ENCODE measurements at places on chromosomes 16 and 17. TPM values are rescaled to one million over a fixed set of nuclear protein-coding genes. Genes with fewer than 3 reads are reported as not detected.

DNA sequence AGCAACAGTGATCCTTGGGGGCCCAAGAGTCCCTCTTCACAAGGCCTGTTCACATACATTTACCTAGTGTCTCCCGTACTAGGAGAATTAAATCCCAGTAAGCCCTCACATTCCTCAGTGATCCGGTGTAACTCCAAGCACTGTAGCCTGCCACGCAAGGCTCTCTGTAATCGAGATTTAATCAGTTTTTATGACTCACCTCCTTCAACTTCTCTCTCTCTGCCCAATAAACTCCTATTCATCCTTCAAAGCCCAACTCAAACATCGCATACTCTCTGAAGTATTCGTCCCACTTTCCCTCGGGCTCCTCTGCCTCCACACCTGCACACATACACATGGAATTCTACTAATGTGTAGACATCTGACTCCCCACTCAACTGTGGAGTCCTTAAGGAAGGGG lies 141.8 kb downstream of the CMIP start:
- H3K36me3 ChIP-seq = no peaks in the 10 kb centered on the region
- H3K27me3 ChIP-seq = no peaks in the 10 kb centered on the region
- no peak overlapping the region for H3K4me3 ChIP-seq

The OR1F1 gene
- total RNA-seq = not detected

The KCTD11 gene
- 11.2 TPM for total RNA-seq

DNA sequence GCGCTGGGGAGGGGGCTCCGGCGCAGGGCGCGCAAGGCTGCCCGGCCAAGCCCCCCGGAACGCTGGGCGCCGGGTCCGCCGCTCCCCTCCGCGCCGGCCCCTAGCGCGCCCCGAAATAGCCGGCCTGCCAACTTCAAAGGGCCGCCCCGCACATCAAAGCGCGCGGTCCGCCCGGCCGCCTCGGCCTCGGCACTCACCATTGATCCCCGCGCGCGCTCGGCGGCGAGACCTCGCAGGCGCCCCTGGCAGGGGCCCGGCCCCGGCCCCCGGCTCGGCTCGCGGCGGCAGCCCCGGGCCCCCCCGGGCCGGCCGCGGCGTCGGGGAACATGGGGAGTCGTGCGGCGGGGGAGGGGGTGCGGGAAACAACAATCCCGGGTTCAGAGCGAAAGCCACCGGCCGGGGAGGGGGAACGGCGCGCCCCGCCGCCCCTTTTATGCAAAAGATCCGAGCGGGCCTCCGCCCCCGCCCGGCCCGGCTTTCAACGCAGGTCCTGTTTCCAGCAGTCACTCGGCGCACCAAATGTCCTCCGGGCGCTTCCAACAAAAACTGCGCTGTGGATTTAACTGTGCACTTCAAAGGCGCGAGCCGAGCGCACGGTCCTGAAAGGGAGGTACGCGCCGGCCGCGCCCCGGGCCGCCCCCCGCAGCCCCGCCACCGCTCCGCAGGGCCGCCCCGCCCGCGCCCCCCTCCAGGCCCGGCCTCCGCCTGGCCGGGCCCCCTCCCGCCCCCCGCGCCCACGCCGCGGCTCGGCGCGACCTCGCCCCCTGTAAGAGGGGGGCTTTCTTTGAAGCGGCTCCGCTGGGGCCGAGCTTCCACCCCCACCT lies 608 bp downstream of the AXIN2 start:
- peaks cover 4% of the 10 kb centered on the region for H3K27me3 ChIP-seq
- DNase-seq = peak; percentile 85
- H3K4me1 ChIP-seq = peaks cover 32% of the 10 kb centered on the region
- no peaks in the 10 kb centered on the region for H3K36me3 ChIP-seq
- H3K27ac ChIP-seq = peak overlapping the region; percentile 66

DNA sequence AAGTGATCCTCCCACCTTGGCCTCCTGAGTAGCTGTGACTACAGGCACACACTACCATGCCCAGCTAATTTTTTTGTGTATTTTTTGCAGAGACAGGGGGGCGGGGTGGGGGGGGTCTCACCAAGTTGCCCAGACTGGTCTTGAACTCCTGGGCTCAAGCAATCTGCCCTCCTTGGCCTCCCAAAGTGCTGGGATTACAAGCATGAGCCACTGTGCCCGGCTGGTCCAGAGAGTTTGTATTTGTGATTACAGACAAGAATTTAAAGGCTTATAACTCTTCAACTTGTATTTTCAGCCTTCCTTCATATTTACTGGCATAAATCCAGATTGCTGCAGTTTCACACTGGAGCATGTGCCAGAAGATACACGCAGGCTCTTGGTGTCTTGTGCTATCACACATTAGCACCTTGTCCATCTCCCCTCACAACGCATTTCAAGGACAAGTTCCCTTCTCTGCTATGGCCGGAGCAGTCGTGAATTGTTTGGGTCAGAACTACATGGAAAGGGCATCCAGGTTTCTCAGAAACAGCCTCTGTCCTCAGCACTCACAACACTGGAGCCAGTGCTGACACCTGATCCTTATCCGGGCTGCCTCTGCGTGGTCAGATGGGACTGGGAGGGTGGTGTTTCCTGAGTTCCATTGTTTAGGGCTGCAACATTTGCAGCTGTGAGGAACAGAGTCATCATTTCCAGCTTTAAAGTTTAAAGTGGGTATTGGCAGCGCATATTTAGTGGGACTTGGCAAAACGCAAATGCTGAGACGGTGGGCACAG lies 28.1 kb downstream of the WSCD1 start:
- no peak for DNase-seq
- no peak overlapping the region for H3K27ac ChIP-seq
- no peaks in the 10 kb centered on the region for H3K27me3 ChIP-seq

DNA sequence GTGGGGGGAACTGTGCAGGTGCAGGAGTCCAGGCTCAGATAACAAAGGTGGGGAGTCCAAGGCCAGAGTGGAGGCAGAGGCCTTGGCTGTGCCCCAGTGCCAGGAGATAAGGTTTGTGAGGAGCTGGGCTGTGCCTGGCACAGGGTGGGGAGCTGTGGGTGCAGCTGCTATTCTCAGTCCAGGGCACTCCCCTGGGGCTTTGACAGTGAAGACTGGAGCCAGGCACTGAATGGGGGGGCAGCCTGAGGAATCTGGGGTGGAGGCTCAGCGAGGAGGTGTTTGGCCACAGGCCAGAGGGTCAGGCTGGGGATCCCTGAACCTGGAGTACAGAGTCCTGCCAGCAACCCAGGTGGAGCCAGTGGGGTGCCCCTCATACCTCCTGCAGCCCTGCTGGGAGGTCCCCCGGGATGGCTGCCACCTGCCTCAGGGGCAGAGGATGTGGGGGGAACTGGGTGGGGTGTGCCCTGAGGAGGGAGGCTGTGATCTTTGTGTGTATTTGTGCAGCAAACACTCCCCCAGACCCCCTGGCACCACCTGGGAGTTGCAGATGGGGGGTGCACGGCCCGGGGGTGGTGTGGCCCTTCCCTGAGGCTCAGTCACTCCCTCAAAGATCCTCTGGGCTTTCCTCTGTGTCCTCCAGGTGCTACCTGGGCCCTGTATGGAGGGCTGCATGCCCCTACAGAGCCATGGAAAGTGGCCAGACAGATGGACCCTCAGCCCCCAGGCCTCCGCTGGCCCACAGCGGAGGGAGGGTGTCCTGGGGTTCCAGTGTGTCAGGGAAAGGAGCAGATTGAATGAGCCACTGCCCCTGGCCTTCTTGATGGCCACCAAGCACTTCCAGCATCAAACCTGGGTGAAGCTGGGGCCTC lies 44.5 kb upstream of the SMPD3 start:
- no peak overlapping the region for H3K27ac ChIP-seq
- H3K4me3 ChIP-seq = no peak overlapping the region
- no peaks in the 10 kb centered on the region for H3K4me1 ChIP-seq

- no peaks in the 10 kb centered on the region for H3K4me1 ChIP-seq
- no peak overlapping the region for H3K4me3 ChIP-seq
- H3K36me3 ChIP-seq = peaks cover 16% of the 10 kb centered on the region
- H3K27ac ChIP-seq = no peak overlapping the region
Measured at GRCh38 chr17:43766413-43767052, 7.9 kb upstream of the SOST start.

DNA sequence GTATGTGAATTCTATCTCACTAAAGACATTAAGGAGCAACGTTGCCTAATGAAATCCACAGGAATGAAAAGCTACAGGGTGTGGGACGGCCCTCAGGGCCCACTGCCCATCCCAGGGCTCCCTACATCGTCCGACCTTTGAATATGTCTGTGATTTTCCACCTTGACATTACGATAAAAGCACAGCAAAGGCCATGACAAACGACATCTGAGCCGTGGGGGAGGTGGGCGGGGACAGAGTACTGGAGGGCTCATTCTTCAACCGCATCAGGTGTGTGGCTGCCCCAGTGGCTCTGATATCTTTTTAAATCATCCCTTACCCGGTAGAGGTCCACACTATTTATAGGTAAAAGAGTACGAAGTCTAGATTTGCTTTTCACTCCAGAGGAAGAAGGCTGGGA lies 35.1 kb downstream of the LMF1 start:
- H3K4me1 ChIP-seq = peaks cover 11% of the 10 kb centered on the region
- H3K36me3 ChIP-seq = peaks cover 5% of the 10 kb centered on the region
- peak; percentile 66 for DNase-seq
- no peaks in the 10 kb centered on the region for H3K27me3 ChIP-seq
- H3K27ac ChIP-seq = peak overlapping the region; percentile 63

GRCh38 chr16:12095275-12096156 lies 119.0 kb downstream of the SNX29 start:
- H3K27ac ChIP-seq = no peak overlapping the region
- DNase-seq = peak; percentile 80
- H3K4me1 ChIP-seq = peaks cover 13% of the 10 kb centered on the region
- H3K4me3 ChIP-seq = peak overlapping the region; percentile 37
- no peaks in the 10 kb centered on the region for H3K36me3 ChIP-seq

- no peak overlapping the region for H3K4me3 ChIP-seq
- peaks cover 26% of the 10 kb centered on the region for H3K36me3 ChIP-seq
Measured at GRCh38 chr17:66354981-66355380, 52.6 kb downstream of the PRKCA start.

DNA sequence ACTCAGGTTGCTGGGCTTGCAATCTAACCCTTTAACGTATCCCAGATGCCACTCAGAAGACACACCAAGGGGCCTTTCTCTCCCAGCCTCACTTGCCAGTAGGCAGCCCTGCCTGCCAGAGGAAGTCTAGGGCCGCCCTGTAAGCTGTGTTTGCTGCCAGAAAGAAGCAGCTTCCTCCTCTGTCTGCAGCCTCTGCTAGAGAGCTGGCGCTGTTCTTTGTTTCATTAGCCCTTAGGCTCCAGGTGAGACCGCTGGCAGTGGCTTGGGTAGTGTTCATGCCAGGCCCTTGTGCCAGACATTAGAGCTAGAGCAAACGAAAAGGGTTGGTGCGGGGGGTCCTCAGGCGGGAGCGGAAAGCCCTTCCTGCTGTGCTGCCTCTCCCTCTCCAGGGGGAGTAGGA lies 8.9 kb downstream of the CTRL start:
- H3K27me3 ChIP-seq = no peaks in the 10 kb centered on the region
- H3K27ac ChIP-seq = peak overlapping the region; percentile 85
- no peaks in the 10 kb centered on the region for H3K36me3 ChIP-seq

- DNase-seq = no peak
- no peak overlapping the region for H3K4me3 ChIP-seq
- H3K4me1 ChIP-seq = no peaks in the 10 kb centered on the region
- H3K27me3 ChIP-seq = no peaks in the 10 kb centered on the region
- H3K27ac ChIP-seq = peak overlapping the region; percentile 52
Measured at GRCh38 chr16:67928147-67928546, 3.5 kb downstream of the CTRL start.

GRCh38 chr16:77470851-77471250 lies 36.0 kb upstream of the ADAMTS18 start:
- no peak for DNase-seq
- no peaks in the 10 kb centered on the region for H3K4me1 ChIP-seq
- H3K27ac ChIP-seq = no peak overlapping the region
- no peaks in the 10 kb centered on the region for H3K36me3 ChIP-seq
- H3K4me3 ChIP-seq = no peak overlapping the region
- H3K27me3 ChIP-seq = peaks cover 4% of the 10 kb centered on the region

GRCh38 chr16:8756755-8757154 lies 40.7 kb downstream of the TMEM186 start:
- no peaks in the 10 kb centered on the region for H3K36me3 ChIP-seq
- no peaks in the 10 kb centered on the region for H3K27me3 ChIP-seq
- no peak overlapping the region for H3K4me3 ChIP-seq

DNA sequence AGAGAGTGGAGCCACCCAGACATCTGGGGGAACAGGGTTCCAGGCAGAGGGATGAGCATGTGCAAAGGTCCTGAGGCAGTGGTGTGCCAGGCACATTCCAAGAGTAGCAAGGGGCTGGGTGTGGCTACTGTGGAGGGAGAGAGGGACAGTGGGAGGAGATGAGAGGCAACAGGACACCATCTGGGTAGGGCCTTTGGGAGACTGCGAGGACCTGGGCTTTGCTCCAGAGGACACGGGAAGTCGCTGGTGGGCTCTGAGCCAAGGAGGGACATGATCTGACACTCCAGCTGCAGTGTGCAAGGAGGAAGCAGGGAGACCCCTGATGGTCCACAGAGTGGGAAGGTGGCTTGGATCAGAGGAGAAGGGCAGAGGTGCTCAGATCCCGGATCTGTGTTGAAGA lies 56.7 kb upstream of the MED9 start:
- H3K36me3 ChIP-seq = no peaks in the 10 kb centered on the region
- H3K4me3 ChIP-seq = no peak overlapping the region
- H3K27ac ChIP-seq = no peak overlapping the region
- H3K4me1 ChIP-seq = peaks cover 16% of the 10 kb centered on the region
- H3K27me3 ChIP-seq = no peaks in the 10 kb centered on the region
- DNase-seq = no peak

GRCh38 chr17:37813751-37814150 lies 68.9 kb upstream of the HNF1B start:
- H3K4me1 ChIP-seq = peaks cover 5% of the 10 kb centered on the region
- no peak overlapping the region for H3K27ac ChIP-seq
- H3K27me3 ChIP-seq = peaks cover 21% of the 10 kb centered on the region
- no peak overlapping the region for H3K4me3 ChIP-seq
